ENCODE measurements at places on chromosomes 11 and 22. TPM values are rescaled to one million over a fixed set of nuclear protein-coding genes. Genes with fewer than 3 reads are reported as not detected.

The C11orf86 gene
- total RNA-seq = not detected

The OR8D4 gene
- not detected for total RNA-seq

The KCNA4 gene
- total RNA-seq = not detected

The CLCF1 gene
- total RNA-seq = 8.8 TPM

The KCNE3 gene
- not detected for total RNA-seq

The OR51B2 gene
- total RNA-seq = not detected

The TEX54 gene
- total RNA-seq = not detected

DNA sequence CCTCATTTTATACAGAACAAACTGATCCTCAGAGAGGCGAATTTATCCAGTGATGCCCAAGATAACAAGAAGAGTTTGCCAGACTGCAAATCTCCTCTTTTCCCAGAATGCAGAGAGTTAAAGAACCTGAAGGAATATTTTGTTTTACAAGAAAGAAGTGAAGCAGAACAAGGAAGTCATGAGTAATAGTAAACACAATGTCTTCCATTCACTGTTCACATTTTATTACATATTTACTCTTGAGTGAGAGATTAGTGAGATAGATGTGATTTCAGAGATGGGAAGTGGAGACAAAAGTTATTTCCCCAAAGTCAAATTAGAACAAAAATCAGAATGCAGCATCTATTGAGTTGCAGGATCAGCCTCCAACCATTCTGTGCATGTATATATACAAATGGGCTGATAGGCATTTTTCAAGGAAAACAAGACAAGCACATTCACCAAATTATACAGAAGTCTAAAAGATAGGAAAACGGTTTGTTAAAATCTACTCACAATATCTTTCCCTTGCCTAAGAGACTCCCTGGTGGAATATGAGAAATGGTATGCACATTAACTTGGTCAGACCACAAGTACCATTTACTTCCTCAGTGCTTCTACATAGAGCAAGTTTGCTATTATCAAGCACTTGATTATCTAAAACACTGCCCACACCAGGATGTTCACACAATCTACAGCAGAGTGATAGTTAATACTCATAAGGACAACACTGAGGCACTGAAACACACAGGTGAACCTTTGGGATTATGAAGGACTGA, 12.0 kb downstream of the GUCY1A2 start:
- H3K27ac ChIP-seq = no peak overlapping the region
- H3K4me1 ChIP-seq = no peaks in the 10 kb centered on the region
- no peaks in the 10 kb centered on the region for H3K36me3 ChIP-seq
- H3K4me3 ChIP-seq = no peak overlapping the region
- H3K27me3 ChIP-seq = peaks cover 1% of the 10 kb centered on the region

GRCh38 chr22:36341640-36342041, 46.1 kb downstream of the MYH9 start:
- peak overlapping the region; percentile 37 for H3K4me3 ChIP-seq
- H3K4me1 ChIP-seq = peaks cover 77% of the 10 kb centered on the region
- DNase-seq = no peak
- peaks cover 65% of the 10 kb centered on the region for H3K36me3 ChIP-seq
- peak overlapping the region; percentile 99 for H3K27ac ChIP-seq
- H3K27me3 ChIP-seq = peaks cover 56% of the 10 kb centered on the region

DNA sequence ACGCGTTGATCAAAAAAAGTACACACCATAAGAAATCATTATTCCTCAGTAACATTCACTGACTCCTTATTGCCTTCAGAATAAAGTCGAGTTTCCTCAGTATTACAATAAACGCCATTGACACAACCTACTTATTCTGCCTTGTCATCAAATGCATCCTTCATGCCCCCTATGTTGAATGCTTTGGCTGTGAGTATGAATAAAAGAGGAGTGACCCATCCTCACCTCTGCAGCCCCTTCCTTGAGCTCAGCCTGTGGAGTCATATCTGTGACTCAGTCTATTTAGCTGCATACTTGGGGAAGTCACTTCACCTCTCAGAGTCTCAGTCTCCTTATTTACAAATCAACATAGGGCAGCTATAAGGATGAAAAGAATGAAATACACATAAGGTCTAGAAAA, 65.1 kb downstream of the USP35 start:
- no peak overlapping the region for H3K4me3 ChIP-seq
- no peak overlapping the region for H3K27ac ChIP-seq
- no peaks in the 10 kb centered on the region for H3K27me3 ChIP-seq
- H3K4me1 ChIP-seq = peaks cover 58% of the 10 kb centered on the region

DNA sequence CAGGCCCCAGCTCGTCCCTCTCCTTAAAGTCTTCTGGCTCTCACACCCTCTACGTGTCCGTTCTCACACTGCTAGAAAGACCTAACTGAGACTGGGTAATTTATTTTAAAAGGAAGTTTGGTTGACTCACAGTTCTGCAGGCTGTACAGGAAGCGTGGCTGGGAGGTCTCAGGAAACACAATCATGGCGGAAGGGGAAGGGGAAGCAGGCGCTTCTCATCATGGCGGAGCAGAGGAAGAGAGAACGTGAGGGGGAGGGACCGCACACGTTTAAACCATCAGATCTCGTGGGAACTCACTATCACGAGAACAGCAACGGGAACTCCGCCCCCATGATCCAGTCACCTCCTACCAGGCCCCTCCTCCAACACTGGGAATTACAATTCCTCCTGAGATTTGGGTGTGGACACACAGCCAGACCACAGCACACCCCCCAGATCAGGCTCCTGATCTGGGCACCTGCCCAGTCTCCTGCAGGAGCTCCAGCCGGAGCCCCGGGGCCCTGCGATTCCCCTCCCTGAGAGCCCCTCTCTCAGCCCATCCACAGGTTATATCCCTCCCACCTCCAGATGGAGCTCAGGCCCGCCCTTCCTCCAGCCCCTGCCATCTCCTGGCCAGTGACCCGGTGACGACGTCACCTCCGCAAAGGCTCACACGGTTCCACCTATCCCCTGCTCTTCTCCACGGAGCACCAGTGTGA, 170.2 kb downstream of the BRD1 start:
- no peak overlapping the region for H3K4me3 ChIP-seq
- DNase-seq = no peak
- no peaks in the 10 kb centered on the region for H3K27me3 ChIP-seq
- H3K4me1 ChIP-seq = no peaks in the 10 kb centered on the region

DNA sequence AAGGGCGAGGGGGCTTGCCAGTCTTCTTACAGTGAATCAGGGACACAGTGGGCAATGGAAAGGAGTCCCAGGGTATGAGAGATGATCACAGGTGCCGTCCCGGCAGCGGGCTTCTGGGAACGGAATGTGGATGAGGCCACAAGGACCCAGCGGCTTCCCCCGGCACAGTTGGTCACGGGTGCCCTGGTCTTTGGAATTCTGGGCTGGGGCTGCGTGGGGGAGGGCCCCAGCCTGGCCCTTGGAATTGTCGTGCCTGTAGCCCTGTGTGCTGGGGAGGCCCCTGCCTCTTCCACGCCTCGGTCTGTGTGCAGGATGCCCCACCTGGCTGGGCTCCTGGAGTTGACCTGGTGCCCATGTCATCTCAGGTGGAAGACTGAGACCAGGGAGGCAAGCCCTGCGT, 76.6 kb downstream of the FBLN1 start:
- H3K4me3 ChIP-seq = no peak overlapping the region
- H3K36me3 ChIP-seq = peaks cover 19% of the 10 kb centered on the region
- DNase-seq = no peak

- no peaks in the 10 kb centered on the region for H3K27me3 ChIP-seq
- H3K4me1 ChIP-seq = peaks cover 47% of the 10 kb centered on the region
- H3K4me3 ChIP-seq = peak overlapping the region; percentile 65
- no peak for DNase-seq
- peaks cover 16% of the 10 kb centered on the region for H3K36me3 ChIP-seq
- H3K27ac ChIP-seq = peak overlapping the region; percentile 87
Measured at GRCh38 chr11:94184846-94185245, 56.2 kb downstream of the PANX1 start.

DNA sequence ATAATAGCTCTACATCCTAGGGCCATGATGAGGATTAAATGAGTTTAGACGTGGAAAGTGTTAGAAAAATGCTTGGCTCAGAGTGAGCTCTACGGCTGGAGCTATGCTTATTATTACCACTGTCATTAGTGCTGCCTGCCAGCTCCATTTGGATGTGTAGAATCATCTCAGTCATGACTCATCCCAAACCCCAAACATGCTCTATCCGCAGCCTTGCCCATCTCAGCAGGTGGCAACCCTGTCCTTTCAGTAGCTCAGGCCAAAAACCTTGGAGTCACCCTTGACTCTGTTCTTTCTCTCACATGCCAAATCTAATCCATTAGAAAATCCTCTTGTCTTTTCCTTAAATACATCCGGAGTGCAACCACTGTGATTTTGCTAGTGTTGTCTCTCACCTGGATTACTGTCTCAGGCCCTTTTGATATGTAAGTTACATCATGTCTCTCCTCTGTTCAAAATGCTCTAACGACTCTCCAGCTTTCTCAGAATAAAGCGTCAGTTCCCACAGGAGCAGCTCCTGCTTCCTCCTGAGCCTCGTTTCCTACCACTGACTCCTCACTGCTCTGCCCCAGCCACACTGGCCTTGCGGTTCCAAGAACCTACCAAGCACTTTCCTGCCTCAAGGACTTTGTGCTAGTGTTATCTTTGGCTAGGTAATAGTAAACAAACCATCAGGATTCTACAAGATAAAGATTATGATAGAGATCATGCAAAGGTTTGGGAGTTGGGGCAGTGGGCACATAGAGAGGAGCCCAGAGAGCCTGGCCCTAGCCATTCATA, 10.5 kb upstream of the CHRM1 start:
- no peaks in the 10 kb centered on the region for H3K4me1 ChIP-seq
- peaks cover 21% of the 10 kb centered on the region for H3K27me3 ChIP-seq
- no peak overlapping the region for H3K4me3 ChIP-seq
- DNase-seq = no peak
- no peak overlapping the region for H3K27ac ChIP-seq

DNA sequence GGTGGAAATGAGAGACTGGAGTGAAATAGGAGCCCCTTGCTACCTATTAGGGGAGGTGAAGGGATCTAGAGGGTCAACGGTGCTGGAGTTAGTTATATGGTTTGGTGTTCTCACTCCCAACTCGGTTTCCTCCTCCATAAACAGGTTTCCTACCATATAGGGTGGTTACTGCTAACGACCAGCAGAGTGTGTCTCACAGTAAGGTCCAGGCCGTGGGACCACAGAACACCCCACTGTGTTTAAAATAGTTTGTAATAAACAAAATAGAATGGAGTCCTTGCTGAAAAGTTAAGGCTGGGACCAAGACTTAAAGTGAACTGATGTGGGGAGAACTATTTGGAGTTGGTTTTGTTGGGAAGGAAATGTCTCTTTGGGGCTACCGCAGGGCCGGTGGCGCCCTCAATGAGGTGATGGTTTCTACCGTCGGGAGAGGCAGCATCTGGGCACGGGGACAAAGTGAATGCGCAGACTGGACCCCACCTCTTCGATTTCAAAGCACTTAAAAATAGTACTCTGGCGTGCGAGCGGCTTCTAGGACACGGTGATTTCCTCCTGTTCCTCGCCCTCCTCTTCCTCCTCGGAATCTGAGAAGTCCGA, 4.5 kb downstream of the DBX1 start:
- H3K27me3 ChIP-seq = peaks cover 45% of the 10 kb centered on the region
- no peak overlapping the region for H3K4me3 ChIP-seq
- H3K36me3 ChIP-seq = peaks cover 14% of the 10 kb centered on the region
- H3K27ac ChIP-seq = no peak overlapping the region

GRCh38 chr11:8577791-8578581, 16.0 kb downstream of the STK33 start:
- no peaks in the 10 kb centered on the region for H3K36me3 ChIP-seq
- peak; percentile 21 for DNase-seq
- no peak overlapping the region for H3K27ac ChIP-seq
- peaks cover 12% of the 10 kb centered on the region for H3K4me1 ChIP-seq
- H3K27me3 ChIP-seq = peaks cover 3% of the 10 kb centered on the region
- no peak overlapping the region for H3K4me3 ChIP-seq

DNA sequence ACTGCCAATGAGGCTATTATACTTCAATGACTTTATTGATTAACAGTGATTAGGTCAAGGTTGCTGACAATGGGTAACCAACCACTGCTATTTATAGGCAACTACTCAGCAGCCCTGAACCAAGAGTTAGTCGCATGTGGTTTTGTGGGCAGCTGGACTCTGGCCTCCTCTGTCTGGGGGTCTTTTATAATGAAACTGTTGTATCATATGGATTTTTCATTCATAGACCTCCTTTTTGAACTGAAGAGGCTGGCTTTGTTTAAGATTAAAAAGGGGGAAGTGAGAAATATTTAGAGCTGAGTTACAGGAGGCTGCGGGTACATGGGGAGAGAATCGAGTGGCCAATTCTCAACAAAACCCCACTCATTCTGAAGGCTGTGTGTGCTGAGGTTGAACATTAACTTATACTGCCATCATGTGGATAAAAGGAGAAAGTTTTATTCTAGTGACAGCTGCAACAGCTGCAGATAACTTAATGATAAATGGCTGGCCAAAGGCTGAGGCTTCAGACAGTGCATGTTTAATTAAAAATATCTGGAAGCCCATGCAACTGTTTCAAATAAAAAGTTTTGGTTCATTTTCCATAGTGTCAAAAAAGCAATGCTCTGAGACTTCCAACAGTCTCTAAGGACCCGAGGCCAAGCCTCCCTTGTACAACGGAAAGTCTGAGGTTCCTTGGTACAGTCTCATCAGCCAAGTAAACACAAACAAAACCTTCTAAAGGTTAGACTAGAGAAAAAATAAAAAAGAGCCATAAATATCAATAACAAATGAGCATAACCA, 682.6 kb downstream of the KCNA4 start:
- DNase-seq = peak; percentile 68
- peaks cover 9% of the 10 kb centered on the region for H3K36me3 ChIP-seq
- H3K4me3 ChIP-seq = peak overlapping the region; percentile 31
- no peaks in the 10 kb centered on the region for H3K27me3 ChIP-seq
- peak overlapping the region; percentile 64 for H3K27ac ChIP-seq

DNA sequence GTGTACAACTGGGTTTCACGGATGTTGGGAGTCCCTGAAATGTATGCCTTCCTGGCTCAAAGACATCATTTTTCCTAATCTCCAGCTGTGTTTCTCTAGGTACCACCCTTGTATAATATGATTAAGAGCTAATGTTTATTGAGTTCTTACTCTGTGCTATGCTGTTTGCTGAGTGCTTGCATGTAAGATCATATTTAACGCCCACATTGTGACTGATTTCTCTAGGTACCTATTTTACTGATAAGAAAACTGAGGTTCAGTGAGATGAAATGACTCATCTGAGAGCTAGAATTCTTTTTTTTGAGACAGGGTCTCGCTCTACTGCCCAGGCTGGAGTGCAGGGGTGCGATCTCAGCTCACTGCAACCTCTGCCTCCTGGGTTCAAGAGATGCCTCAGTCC, 42.6 kb downstream of the FAM227A start:
- no peak for DNase-seq
- H3K4me1 ChIP-seq = peaks cover 4% of the 10 kb centered on the region
- peaks cover 18% of the 10 kb centered on the region for H3K36me3 ChIP-seq
- no peaks in the 10 kb centered on the region for H3K27me3 ChIP-seq
- H3K4me3 ChIP-seq = no peak overlapping the region

DNA sequence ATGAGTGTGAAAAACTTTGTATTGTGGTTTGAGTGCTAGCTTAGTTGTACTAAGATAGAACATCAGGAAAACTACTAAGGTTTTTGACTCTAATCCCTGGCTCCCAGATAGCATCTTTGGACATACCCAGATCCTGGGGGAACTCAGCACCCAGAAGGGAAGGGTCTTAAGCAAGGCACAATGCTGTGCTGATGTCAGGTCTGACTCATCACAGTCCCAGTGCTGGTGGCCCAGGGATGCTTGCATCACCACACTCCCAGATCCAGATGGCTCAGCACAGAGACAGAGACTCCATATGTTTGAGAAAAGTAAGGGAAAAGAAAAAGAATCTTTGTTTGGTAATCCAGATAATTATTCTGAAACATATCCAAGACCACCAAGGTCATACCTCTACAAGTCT, 18.3 kb upstream of the OR56A3 start:
- no peaks in the 10 kb centered on the region for H3K27me3 ChIP-seq
- H3K27ac ChIP-seq = no peak overlapping the region
- no peak for DNase-seq
- no peaks in the 10 kb centered on the region for H3K4me1 ChIP-seq
- peaks cover 5% of the 10 kb centered on the region for H3K36me3 ChIP-seq

- peak overlapping the region; percentile 85 for H3K4me3 ChIP-seq
- no peaks in the 10 kb centered on the region for H3K36me3 ChIP-seq
- H3K27me3 ChIP-seq = no peaks in the 10 kb centered on the region
Measured at GRCh38 chr11:117044287-117045035, 53.8 kb downstream of the SIK3 start.

Measured in HFFc6 (cell line).